Epithelial cell of prostate (primary cell): ENCODE measurements at places on chromosomes 7 and 10.

DNA sequence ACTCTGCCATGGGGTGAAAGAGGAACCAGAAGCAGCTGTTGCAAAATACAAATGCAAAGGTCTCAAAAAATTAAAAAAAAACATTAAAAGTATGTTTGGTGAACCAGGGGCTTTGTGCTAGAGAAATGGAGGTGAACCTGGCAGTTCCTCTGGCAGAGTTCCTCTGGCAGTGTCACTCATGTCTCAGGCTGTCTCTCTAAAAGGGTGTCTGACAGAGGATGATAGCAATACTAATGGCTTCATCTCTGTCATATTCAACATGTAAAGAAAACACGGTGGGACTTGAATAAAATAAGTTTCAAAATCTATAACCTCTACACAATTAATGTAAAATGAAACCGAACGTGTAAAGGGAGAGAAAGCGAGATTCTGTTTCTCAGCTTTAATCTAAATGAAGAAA is 375.7 kb upstream of the VWC2 start:
- no peak for DNase-seq

DNA sequence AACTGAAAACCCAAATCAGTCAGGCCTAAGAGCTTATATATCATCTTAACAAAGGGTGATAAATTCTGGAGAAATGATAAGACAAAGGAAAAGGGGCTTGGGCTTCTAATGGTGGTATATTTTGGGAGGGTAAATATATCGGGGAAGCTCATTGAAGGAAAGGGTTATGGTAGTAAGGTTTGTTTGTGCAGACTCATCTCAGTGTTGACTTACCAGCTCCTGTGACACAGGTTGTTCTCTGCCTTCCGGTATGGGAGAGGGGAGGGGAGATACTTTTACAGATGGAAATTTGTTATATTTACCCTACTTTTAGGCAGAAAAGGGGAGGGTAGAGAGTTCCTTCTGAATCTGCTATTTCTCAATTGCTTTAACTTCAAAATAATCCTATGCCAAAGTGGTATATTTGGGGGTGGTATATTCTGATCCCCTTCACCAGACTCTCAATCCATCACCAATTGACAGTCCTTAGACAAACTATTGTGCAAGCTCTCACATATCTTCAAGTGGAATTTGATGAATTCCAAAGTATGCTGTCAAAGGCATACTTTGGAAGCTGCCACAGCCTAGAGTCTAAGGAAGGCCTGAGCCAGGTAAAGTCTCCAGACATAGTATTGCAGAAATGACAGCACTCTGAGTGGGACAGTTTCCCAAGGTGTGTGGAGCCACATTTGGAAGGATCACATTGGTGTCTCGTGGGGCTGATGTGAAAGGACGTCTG is 13.3 kb upstream of the PAPSS2 start:
- no peak for DNase-seq

- DNase-seq: no peak
Measured at GRCh38 chr7:3636131-3636860, 335.2 kb downstream of the SDK1 start.

- DNase-seq: no peak
Measured at GRCh38 chr7:138116141-138116540, 39.9 kb downstream of the AKR1D1 start.

DNA sequence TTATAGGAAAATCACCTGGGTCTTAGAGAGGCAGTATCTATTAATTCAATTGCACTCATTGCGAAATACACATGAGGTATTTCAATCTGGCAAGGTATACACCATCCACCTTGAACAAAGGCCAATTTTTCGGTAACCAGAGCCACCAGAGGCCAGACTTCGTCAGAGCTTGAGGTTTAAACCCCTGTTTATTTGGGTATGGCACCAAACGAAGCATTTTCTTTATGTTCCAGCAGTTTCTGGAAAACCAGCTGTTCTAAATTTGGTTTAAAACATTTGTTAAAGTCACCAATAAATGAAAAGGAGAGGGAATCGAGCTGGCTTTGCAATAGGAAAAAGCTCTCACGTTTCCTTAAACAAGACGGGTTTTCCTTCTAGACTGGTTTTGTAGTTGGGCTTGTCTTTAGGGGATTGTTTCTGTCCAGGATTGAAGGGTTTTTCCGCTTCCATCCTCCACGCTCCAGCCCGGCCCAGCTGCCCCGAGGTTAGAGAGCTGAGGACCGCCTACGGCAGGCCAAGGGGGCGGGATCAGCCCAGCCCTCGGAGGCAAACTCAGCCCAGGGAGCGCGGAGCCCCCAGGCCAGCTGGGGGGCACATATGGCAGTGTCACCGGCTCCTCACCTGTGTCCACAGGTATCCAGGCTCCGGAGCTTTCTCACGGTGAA is 539.4 kb upstream of the MGMT start:
- DNase-seq: no peak

- peak; percentile 39 for DNase-seq
Measured at GRCh38 chr7:93119191-93119905, 1.6 kb upstream of the SAMD9 start.

- DNase-seq: peak; percentile 31
Measured at GRCh38 chr7:132239422-132239994, 336.8 kb downstream of the PLXNA4 start.

DNA sequence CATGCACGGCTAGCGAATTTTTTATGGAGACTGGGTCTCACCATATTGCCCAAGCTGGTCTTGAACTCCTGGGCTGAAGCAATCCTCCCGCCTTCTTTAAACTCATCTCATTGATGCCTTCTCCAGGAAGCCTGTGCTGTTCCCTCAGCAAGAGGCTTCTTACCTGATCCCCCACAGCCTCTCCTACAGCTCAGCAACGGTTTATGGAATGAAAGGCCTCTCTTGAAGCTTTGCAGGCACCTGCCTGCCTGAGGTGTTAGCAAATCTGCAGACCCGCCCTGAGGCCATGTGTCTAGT is 468 bp upstream of the TRIM56 start:
- no peak for DNase-seq

DNA sequence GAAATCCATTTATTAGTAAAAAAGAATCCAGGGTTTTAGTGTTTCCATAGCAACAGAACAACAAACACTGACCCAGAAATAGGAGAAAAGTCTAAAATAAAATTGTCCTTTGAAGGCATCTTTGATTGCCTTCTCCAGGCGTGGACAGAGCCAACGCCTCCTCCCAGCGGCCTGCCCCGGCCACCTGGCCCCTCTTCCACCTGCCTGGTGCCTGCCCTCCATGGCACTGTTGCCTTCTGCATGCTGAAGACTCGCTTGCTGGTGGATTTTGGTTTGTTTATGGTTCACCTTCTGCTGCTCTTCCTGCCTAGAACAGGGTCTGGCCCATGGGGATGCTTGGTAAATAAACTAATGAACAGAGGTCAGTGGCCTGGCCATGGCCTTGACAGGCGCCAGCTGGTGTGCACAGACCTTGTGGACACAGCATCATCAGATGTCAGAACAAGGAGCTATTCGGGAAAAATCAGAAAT is 107.4 kb downstream of the DYNC2I1 start:
- DNase-seq: no peak

DNA sequence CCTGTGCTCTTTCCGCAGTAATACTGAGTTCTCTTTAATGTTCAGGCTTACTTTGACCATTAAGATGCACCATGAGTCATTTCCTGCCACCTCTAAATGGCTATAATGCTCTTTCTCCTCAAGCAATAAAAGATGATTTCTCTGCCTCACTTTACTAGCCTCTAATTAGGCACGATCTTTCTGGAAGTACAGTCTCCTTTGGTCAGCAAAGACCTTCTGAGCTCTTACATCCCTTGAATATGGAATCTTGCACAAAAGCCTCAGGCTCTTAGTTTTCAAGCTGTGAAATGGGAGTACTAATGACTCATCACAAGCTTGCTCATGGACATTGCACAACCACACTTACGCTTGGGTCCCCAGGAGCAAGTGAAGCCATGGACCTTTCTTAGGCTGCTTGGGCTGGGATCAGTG is 85.9 kb downstream of the FRMD4A start:
- no peak for DNase-seq

DNA sequence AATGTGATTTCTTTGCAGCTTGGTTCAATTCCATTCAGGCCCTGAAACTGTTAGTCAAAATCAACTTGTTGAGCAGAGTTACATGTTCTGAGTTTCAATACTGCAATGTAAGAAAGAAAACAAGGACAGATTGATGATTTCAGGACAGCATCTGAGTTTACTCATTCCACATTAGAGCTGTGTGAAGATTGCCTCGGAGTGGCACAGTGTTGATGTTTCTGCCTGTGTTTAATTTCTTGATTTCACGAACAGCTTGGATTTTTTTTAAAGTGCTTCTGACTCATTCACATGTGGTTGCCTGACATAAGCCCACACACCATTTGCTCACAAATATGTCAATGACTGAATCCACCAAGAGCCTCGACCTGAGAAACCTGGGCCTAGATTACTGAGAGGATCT is 101.2 kb upstream of the PARD3 start:
- DNase-seq: peak; percentile 56

GRCh38 chr7:70937424-70937823 is 194.5 kb upstream of the GALNT17 start:
- DNase-seq: no peak

- no peak for DNase-seq
Measured at GRCh38 chr7:101058355-101058754, 26.9 kb upstream of the TRIM56 start.

GRCh38 chr7:112580717-112581435 is 100.1 kb downstream of the LSMEM1 start:
- DNase-seq: no peak

DNA sequence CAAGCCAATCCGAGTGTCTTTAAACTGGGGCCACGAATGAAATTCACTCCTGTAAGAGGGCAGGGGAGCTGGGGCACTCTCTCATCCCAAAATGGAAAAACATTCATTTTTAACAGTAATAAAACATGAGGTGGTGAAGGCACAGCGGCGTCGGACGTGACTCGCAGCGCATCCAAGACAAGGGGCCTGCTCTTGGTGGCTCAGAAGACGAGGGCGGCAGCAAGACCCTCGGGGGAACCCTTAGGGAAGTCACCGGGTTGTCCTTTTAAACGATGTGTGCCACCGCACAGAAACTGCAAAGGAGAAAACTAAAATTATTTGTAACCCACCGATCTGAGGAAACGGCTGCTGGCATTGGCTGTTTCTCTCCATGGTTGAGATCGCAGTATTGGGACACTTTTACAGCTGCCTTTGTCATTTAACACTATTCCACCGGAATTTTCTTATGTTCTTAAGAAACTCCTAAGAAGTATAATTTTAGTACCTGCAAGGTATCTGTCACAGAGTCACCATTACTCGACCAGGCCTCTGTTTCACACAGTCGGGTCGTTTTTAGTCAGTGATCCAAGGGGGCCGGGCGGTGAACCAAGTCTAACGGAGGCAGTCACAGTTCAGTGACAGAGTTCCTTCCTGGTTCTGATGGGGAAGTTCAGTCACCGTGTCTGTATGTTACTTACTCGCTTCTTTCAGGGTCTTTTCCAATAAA is 159.3 kb downstream of the PTPRN2 start:
- DNase-seq: no peak

GRCh38 chr10:63042256-63042655 is 90.9 kb upstream of the NRBF2 start:
- no peak for DNase-seq

- DNase-seq: no peak
Measured at GRCh38 chr7:16785321-16785720, 19.5 kb downstream of the AGR2 start.

GRCh38 chr10:112203328-112204076 is 19.9 kb upstream of the GPAM start:
- DNase-seq: no peak

DNA sequence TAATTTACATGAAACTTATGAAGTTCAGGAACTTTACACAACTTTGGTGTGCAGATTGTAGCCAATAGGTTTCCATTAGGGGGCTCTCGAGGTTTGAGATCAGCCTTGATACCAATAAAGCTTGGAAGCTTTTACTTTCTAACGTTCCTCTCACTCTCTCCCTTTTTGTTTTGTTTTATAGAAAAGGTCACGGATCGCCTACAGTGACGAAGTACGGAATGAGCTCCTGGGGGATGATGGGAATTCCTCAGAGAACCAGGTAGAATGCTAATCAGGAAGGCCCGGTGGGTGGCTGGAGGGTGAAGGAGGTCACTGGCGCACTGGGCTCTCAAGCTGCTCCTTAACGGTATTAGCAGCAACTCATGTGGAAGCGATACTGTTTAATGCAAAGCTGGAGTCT is 79.9 kb downstream of the VTI1A start:
- DNase-seq: no peak

- peak; percentile 12 for DNase-seq
Measured at GRCh38 chr7:7761974-7762779, 43.8 kb upstream of the RPA3 start.

DNA sequence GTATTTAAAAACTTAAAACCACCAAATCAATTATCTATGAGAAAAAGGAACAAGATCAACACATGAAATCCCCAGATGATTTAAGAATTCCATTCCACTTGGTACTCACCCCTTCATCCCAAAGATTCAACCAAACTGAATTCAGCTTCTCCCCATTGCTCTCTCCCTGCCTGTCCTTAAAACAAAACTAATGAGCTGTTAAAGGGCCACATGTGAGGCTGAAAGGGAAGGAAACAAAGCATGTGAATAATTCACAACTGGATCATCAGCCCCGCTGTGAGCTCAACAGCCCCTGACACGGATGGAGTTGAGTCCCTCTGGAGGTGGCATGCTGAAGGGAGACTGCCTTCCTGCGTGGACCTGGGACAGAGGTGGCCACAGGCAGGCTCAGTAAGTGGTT is 32.9 kb downstream of the VOPP1 start:
- DNase-seq: no peak

DNA sequence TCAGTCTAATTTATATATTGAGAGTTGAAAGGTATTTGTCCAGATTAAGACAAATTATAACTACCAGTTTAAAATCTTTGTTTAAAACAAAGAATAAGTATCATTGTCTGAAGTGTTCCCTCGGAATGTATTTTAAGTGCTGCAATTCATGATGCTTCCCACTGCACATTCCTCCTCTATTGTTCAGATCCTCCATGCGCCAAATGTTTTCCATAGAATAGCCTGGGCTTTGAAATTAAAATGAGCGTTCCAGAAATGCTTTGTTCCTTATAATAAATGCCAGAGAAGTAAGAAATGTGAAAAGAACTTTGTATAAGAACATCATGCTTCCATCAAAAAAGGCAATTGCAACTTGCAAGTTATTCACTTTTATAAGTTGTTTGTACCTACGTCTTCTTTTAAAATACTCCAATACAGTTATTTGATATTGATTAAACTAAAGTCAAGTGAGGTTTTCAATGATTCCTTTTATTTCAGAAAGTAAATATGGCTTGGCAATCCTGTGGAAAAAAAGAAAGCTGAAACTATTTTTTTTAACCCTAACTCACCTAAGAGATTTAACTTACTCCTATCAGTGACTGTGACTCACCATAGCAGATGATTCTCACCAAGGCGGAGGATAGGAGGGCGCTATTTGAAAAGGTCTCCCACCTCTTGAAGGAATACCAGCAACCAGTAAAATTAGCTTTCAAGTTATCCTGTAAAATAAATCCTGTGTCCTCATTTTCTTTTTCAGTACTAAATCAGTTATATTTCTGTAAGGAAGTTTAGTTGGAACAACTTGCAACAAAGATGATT is 85.8 kb downstream of the CTNNA3 start:
- DNase-seq: no peak

DNA sequence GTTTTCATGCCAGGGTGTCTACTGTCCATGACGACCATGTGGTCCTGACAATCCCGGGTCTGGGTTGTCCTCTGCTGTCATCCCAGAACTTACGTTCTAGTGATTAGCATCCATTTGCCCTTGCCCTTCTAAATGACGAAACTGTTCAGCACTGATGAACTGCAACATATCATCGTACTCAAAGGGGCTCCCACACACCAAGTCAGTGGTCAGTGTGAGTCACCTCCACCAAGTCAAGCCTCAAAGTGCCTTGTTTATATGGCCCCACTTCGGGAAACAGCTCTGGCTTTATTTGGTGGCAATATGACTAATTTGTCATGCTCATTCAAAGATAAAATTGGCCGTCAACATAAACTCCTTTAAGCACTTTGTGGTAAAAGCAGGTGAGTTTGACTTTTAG is 110.7 kb downstream of the FRMD4A start:
- no peak for DNase-seq
